ENCODE measurements at places on chromosomes 13 and 19. TPM values are rescaled to one million over a fixed set of nuclear protein-coding genes. Genes with fewer than 3 reads are reported as not detected.

The OR10H1 gene
- not detected for total RNA-seq

The ZNF579 gene
- total RNA-seq = 5.1 TPM

The CTXN1 gene
- total RNA-seq = 10.1 TPM

The FLT1 gene
- total RNA-seq = 147 TPM

The PEAK3 gene
- total RNA-seq = not detected

The SBK3 gene
- total RNA-seq = 0.10 TPM

The ADGRE1 gene
- not detected for total RNA-seq

The WBP4 gene
- total RNA-seq = 5.2 TPM

The NUDT15 gene
- total RNA-seq = 23.1 TPM

The ZFP30 gene
- total RNA-seq = 11.4 TPM

The IZUMO2 gene
- total RNA-seq = not detected

The ZNF442 gene
- total RNA-seq = 0.65 TPM

The OR7C1 gene
- total RNA-seq = not detected

The SKA3 gene
- total RNA-seq = 17.3 TPM

The NMRK2 gene
- not detected for total RNA-seq

The PALM gene
- 21.7 TPM for total RNA-seq

The ENOX1 gene
- total RNA-seq = 0.65 TPM

The NUP58 gene
- 50.6 TPM for total RNA-seq

The ZNF132 gene
- 7.3 TPM for total RNA-seq

The FCER2 gene
- total RNA-seq = not detected

The CAPS gene
- total RNA-seq = 2.3 TPM

The HNRNPUL1 gene
- 163 TPM for total RNA-seq

The C19orf33 gene
- total RNA-seq = not detected

The THSD8 gene
- total RNA-seq = not detected

The P2RY11 gene
- 3.0 TPM for total RNA-seq

The DIRAS1 gene
- 0.29 TPM for total RNA-seq

The TEX26 gene
- total RNA-seq = not detected

The CYSLTR2 gene
- 0.33 TPM for total RNA-seq

The ZNF69 gene
- total RNA-seq = 3.3 TPM

The ACP5 gene
- total RNA-seq = under 0.01 TPM

The CUL4A gene
- 122 TPM for total RNA-seq

The C19orf81 gene
- total RNA-seq = not detected

The TMEM145 gene
- not detected for total RNA-seq

The ZIC5 gene
- total RNA-seq = under 0.01 TPM

The ARID3A gene
- total RNA-seq = 14.5 TPM

The ZNF45 gene
- 11.8 TPM for total RNA-seq

The ZNF256 gene
- 6.3 TPM for total RNA-seq

The CGB1 gene
- total RNA-seq = not detected
